ENCODE measurements at places on chromosomes 1 and 21. TPM values are rescaled to one million over a fixed set of nuclear protein-coding genes. Genes with fewer than 3 reads are reported as not detected.
A peak's percentile ranks its signal among the peaks of the same experiment; 100 is the strongest.

Gene LPAR3
- total RNA-seq, result 0.36 TPM

Gene SFN
- total RNA-seq, result 1.5 TPM

Gene SLC26A9
- not detected for total RNA-seq

Gene TSSK3
- total RNA-seq, result 0.69 TPM

DNA sequence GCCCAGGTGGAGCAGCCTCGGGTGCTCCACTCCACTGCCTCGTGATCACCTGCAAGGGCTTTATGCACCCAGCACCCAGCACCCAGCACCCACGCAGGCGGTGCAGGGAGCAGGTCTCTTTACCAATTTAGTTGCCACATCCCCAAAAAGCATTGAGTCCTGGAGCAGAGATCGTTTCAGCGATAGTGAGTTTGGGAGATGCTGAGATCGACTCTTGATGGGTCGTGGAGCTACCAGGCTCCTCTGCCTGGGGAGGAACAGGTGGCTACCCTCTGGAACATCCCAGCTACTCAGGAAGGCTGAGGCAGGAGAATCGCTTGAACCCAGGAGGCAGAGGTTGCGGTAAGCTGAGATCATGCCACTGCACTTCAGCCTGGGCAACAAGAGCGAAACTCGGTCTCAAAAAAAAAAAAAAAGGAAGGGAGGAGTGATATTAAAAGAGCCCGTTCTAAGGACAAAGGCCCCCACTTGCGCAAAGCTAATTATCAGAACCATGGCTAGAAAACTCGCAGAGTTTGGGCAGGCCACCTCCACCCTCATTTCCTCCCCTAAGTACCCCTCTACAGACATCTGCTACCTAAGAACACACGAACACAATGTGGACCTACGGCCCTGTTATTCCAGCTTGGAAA lies 106.5 kb upstream of the SLC45A1 start:
- no peak for DNase-seq

GRCh38 chr1:234825498-234826165 lies 215.7 kb upstream of the IRF2BP2 start:
- DNase-seq, result no peak

DNA sequence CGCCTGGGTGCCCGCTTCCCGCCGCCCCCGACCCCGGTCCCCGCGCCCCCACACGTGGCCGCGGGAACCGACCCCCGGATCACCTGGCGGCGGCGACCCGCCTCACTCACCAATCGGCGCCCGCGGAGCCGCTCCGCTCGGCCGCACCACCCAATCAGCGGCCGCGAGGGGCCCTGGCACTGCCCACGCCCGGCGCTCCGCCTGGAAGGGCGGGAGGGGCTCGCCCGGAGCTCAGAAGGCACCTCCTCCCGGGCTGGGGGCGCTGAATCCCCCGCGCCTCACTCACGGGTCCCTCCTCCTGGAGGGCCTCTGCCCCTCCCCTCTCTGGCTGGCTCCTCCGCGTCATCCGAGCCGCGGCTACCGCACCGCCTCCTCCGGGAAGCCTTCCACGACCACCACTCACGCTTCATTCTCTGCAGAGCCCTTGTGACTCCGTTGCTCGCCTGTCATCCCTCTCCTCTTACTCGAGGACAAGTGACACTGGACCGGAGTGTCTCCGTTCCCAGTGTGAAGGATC lies 374 bp downstream of the SH2D5 start:
- peak; percentile 60 for DNase-seq

DNA sequence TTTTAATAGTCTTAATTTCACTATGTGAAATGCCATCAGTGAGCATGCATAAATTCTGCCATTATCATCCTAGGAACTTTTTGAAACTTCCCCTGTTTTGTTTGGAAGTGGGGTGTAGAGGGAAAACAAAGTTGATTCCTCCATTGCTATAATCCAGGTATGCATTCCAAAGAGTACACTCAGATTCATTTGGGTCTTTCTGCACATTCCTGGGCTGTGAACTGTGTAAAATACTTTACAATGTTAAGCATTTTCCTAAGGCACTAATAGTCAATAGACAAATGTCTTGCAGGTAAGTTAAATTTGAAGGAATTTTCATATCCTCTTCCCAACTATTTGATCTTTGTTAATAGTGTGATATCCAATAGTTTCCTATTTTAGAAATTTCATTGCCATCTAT lies 36.2 kb downstream of the SGIP1 start:
- DNase-seq, result no peak

GRCh38 chr21:38326429-38326828 lies 69.6 kb downstream of the KCNJ15 start:
- DNase-seq, result no peak

DNA sequence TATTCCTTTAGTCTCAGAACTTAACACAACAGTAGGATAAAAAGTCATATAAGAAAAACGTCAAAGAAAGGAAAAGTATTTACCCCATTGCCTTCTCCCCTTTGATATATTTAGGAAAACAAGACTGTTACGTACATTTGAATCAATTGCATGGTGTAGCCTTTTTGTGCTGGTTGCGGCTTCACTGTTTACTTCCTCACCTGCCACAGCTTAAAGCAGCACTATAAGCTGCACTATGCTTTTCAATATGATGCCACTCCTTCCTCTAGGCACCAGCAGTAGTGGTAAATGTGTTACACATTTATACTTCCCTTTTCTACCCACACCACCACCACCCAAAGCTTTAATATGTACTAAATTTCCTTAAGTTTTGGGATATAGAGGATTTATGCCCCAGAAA lies 111.1 kb downstream of the ATP1B1 start:
- DNase-seq, result no peak

DNA sequence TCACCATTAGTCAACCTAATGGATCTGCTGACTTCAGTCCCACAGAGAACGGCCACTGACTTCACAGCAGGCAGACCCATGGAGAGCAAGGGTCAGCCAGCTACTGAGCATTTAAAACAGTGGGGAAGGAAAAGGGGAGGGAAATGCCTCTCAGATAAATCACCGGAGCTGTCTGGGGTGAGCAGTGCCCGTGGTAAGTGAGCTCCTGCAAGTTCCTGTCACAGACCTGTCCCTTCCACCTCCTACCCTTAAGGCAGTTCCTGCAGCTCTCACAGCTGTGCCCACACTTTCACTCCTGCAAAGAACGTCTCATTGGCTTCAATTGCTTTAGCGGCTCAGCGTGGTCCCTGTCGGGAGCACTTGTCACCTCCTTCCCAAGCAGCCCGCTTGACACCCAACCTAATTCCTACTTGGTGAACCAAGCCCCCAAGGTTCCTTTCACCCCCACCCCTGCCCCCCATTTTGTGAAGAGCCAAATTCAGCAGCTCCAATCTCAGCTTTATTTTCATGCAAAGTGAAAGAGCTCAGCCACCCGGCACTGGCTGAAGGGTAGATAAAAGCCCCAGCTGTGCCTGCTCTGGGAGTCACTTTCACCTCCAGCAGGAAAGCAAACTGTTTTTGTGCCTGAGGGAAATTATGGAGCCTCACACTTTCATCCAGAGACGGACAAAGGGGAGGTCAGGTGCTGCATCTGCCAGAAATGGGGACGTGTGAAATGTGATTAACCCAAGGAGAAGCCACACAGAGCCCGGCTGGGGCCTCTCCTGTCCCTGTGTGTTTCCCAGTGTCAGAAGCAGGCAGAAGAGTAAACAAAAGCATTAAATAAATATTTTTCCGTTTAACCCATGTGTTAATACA lies 306.2 kb downstream of the TTLL7 start:
- DNase-seq, result peak; percentile 13

GRCh38 chr1:51044834-51045233 lies 57.2 kb upstream of the C1orf185 start:
- no peak for DNase-seq

- no peak for DNase-seq
These were observed 20.4 kb downstream of the CEP85 start for GRCh38 chr1:26254404-26254803.

GRCh38 chr1:90319918-90320317 lies 325.0 kb downstream of the ZNF326 start:
- no peak for DNase-seq

DNA sequence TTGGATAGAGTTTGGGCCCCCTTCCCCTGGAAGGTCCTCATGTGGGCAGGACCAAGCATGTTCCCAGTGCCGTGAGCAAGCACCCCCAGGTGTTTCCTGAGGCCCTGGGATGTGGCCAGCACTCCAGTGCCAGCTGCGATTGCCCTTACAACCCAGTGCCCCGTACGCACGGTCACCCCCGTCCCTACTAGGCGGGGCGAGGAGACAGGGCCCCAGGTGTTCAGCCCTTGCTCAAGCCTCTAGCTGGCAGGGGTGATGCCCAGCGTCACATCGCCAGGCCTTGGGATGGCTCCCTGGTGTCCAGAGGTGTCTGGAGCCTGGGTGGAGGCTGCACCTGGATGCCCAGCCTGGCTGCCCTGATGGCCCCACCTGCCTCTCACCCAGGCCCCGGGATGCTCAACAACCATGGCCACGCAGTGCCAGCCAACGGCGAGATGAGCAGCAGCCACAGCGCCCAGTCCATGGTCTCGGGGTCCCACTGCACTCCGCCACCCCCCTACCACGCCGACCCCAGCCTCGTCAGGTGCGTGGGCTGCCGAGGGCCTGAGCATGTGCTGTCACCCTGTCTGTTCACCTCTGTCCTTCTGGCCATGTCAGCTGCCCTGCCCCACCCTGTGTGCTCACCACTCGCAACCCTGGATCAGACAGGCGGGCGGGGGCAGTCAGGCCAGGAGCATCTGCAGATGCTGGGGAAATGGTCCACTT lies 21.6 kb upstream of the CCDC27 start:
- no peak for DNase-seq

GRCh38 chr21:34558166-34558565 lies 46.2 kb upstream of the KCNE1 start:
- DNase-seq, result no peak

DNA sequence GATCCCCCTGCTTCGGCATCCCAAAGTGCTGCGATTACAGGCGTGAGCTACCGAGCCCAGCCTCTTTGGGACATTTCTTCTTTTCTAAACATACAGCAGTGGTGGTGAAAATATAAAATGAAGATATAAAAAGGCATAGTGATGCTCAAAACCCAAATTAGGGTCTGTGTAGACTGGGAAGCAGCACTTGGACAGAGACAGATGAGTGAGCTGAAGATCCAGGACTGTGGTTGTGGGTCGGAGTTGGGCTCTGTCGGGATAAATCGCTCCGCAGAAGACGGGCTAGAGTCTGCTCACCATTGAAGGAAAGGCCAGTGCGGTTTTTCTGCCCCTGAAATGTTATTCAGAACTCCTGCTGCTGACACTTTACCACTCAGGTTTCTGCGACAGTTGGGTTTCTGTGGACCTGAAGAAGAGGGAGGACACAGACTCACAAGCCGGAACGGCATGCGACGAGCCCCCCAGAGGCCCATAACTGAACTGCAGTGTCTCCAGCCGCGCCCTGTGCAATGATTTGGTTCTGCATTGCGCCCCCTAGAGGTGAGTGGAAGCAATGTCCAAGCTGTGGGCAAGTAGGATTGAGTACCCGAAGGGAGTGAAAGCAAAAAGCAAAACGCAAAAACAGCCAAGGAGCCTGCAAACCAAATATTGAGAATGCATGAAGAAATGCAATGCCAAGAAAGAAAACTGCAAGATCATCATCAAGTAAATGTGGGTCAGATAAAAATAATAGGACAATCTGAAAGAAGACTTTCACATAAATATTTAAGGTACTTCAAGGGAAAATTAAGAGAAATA lies 66.6 kb downstream of the GABPA start:
- peak; percentile 93 for DNase-seq

Measured in activated CD4-positive, alpha-beta memory T cell treated with anti-CD3 and anti-CD28 coated beads for 36 hours (primary cell).